NCI-H446 (cell line): ENCODE measurements at places on chromosomes 12 and 14.
A peak's percentile ranks its signal among the peaks of the same experiment; 100 is the strongest.

DNA sequence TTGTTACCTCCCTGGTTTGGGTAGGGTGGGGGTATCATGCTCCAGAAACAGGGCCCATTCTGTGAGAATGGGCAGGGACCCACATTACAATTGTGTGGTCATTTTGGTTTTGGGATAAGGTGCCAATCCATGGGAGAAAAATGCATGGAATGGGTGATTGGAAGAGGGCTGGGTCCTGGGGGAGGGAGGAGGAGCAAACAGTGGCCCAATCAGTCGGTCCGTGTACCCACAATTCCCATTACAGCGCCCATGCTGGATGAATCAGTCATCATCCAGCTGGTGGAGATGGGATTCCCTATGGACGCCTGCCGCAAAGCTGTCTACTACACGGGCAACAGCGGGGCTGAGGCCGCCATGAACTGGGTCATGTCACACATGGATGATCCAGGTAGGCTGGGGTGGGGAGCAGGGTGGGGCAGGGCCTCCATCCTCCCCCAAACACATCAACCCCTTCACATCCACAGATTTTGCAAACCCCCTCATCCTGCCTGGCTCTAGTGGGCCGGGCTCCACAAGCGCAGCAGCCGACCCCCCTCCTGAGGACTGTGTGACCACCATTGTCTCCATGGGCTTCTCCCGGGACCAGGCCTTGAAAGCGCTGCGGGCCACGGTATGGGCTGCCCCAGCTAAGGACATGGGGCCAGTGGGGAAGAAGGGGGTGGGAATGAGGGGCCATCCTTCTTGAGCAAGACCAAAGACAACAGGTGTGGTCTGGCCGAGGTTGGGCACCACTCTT lies 3.6 kb upstream of the TPI1 start:
- no peak for DNase-seq

DNA sequence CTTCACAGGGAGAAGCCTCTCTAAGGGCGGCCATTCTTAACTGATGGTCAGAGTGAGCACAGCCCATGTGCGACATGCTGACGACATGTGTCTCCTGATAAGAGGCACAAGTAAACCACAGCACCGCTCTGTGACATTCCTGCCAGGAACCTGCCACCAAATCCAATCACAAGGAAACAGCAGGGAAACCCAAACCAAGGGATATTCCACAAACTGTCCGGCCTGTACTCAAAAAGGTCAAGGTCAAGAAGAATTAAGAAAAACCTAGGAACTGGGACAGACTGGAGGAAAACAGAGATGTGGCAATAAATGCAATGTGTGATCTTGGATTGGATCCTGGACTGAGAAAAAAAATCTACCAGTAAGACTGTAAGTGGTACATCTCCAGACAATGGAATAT lies 91.9 kb downstream of the SYNE3 start:
- no peak for DNase-seq

GRCh38 chr12:31729705-31730104 lies 884 bp upstream of the AMN1 start:
- no peak for DNase-seq

DNA sequence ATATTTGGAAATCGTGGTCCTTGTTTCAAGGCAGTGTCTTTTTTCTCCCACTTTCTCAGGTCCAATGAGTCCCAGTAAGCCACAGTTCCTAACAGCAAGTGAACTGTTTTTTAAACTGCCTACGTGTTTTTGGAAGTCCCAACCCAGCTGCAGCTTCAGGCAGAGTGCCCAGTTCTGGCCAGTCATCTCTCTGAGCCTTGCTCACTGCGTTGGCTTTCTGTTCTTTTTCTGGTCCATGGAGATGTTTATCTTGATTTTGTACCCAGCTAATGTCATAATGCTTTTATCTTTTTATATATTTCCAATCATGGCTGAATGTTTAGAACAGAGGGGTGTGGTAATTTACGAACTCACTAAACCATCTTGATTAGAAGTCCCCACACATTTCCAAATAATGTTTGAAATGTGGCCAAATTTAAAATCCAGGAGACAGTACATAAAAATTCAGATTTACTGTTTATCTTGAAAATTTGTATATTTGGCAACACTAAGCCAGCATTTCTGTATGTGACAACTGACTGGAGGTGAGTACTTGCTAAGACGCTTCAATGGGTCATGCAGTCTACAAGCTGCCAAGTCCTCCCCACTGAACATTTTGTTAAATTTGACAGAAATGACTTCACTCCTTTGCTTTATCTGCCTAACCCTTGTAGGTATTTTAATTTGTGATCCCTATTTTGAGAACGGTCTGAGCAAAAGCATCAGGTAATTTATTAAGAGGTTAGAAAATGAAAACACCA lies 46.1 kb upstream of the OTOGL start:
- DNase-seq, result peak; percentile 52
